Activated CD4-positive, alpha-beta T cell treated with anti-CD3 and anti-CD28 coated beads for 36 hours (primary cell): ENCODE measurements at places on chromosomes 7 and 10.

DNA sequence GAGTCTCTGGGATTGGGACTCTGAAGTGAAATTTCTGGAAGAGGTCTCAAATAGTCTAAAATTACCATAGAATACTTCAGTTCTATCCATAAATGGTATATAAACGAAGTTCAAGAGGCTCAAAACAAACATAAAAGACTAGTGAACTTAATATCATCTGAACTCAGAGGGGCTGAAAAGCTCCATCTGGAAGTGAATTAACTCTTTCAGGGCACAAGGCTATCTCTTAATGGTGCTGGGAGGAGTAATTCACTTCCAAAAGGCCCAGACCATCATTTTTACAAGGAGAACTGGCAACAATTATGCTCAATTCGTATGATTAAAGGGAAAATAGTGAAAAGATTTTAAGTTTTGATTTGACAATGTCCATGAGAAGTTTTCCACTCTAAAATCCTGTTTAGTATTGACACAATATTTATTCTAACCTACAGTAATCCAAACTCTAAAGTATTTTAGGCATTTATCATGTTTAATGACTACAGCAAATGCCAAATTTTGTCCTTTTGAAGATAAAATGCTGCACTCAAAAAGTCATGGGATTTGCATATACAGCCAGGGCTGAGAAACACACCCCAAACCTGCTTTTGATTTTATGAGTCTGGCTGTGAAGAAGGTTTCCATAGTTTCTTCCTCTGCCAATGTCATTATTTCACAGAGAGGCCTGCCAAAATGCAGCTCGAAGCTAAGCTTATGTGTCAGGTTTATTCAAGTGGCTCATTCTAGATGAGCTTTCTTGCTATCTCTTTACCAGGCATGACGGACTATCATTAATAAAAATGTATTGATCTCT lies 143.9 kb downstream of the HIBADH start:
- DNase-seq: no peak

- peak; percentile 75 for DNase-seq
These were observed 171.1 kb upstream of the TBX20 start for GRCh38 chr7:35424869-35425495.

- DNase-seq: no peak
These were observed 950.7 kb upstream of the PHF14 start for GRCh38 chr7:10022957-10023356.

- no peak for DNase-seq
These were observed 6.1 kb downstream of the TBATA start for GRCh38 chr10:70779088-70779487.

GRCh38 chr7:125599387-125599786 lies 669.8 kb upstream of the POT1 start:
- DNase-seq: no peak
